Kidney epithelial cell (primary cell): ENCODE measurements at places on chromosomes 5 and 9. TPM values are rescaled to one million over a fixed set of nuclear protein-coding genes. Genes with fewer than 3 reads are reported as not detected.

- DNase-seq: no peak
These were observed 361.8 kb downstream of the ELAVL2 start for GRCh38 chr9:23464275-23464674.

GRCh38 chr9:4362281-4362680 lies 62.4 kb upstream of the GLIS3 start:
- DNase-seq: no peak

GRCh38 chr9:33446240-33446945 lies 1.0 kb downstream of the AQP3 start:
- no peak for DNase-seq

DNA sequence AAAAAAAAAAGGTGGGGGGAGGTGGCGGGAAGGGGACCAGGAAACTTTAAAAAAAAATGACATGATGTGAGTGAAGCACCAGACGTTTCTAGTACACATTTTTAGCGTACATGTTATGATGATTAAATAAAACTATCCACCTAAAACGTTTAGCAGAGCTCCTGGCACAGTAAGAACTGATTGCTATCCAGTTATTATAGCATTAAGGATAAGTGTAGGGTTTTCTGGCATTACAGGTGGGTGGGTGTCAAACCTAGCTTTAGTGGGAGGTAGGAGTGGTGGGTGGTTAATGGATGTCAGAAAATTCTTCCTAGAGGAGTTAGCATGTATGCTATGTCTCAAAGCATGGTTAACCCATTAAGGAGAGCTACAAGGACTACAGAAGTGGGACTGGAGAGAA lies 2329.5 kb downstream of the MAT2B start:
- no peak for DNase-seq

DNA sequence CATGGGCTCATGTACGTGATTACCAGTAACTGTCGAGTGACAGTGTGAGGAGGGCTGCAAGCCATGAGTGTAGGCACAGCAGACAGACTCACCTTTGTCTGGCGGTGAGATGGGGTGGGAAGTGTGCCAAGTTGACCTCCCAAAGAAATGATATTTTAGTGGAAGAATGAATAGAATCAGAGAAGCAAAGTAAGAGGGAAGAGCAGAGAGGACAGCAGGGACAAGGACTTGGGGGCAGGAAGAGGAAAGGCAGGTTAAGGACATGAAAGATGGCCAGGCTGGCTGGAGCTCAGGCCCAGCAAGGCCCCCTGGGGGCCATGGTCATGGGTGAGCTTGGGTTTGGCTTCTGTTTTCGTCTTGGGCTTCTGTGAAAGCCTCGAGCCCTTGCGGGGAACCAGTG lies 20.2 kb downstream of the TGFBI start:
- DNase-seq: no peak

- DNase-seq: no peak
These were observed 8.2 kb upstream of the TYRP1 start for GRCh38 chr9:12684974-12685373.

DNA sequence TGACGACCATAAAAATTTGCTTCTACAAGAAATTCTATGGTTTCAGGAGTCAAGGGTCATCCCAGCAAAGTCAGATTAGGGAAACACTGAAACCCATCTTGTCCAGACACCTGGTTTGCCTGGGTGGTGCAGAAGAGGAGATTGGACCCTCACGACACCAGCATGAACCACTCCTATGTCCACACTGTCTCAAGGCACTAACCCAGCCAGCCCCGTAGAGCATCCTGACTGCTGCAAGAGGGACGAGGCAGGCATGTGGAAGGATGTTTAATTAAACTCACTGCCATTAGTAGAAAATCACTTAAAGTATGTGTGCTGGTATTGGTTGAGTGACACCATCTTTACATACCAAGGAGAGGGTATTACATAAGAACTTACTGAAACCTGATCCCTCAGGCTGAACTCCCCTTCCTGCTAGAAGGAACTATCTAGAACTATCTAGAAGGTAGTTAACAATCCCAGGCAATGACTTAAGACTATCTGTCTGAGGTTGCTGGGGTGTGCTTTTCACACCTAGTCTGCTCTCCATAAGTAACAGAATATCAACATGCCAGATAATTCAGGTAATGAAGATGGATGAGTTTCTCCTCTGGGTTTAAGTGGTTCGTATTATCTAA lies 93.6 kb downstream of the SEMA6A start:
- DNase-seq: no peak

DNA sequence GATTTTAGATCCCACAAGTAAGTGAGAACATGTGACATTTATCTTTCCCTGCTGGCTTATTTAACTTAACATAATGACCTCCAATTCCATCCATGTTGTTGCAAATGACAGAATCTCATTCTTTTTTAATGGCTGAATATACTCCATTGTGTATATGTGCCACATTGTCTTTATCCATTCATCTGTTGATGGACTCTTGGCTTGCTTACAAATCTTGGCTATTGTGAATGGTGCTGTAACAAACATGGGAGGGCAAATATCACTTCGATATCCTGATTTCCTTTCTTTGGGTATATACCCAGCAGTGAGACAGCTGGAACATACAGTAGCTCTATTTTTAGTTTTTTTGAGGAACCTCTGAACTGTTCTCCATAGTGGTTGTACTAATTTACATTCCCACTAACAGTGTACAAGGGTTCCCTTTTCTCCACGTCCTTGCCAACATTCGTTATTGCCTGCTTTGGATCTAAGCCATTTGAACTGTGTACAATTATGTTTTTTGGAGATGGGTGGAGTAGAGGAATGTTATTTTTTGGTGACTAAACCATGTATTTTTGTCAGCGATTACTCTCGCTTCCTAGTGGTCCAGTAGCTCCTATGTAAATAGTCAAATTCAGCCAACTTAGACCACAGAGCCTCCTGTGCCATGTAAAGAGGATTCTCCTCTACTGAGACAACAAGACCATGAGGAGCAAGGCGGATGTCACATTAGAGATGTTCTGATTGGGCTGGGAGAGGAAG lies 60.6 kb downstream of the TNFSF15 start:
- DNase-seq: no peak

- no peak for DNase-seq
These were observed 31.0 kb upstream of the GZMA start for GRCh38 chr5:55071413-55071812.

DNA sequence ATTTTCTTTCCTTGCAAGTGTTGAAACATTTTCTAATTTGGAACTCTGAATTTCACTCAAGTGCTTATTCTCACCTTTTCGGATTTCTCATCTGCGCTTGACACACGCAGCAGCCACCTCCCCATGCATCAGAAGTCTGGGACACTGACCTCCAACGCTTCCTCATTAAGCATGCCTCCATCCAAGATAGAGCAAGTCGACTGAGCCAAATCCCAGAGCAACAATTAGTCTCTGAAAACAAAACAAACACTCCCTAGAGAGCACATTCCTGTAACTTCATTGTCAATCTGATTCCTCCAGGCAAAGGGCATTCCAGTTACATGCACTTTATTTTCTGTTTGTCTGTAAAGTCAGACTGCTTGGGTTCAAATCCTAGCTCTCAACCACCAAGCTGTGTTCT lies 5.7 kb downstream of the CD180 start:
- DNase-seq: no peak

DNA sequence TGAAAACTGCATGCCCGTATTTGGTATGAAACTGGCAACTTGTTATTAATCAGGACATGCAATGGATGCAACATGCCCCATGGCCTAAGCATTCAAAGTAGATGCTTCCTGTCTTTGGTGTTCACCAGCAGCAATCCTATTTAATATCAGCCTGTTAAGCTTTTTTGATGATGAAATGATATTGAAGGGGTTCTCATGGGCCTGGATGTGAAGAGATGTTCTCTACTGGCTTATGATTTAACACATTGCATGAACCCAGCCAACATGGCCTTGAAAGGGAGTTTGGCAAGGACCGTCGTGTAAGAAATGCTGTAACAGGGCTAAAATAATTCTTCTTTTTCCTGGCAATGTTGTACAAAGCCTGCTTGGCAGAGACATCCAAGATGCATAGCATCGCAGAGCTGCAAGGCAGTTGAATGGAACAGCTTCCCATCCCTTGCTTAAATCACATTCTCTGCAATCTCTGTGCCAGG lies 111.2 kb downstream of the SMARCA2 start:
- no peak for DNase-seq

GRCh38 chr5:95794070-95794516 lies 28.4 kb downstream of the GLRX start:
- no peak for DNase-seq

Gene OR13C2
- total RNA-seq: not detected in 2 replicates

Gene FOXD4
- 0.13 and 0.34 TPM in 2 replicates for total RNA-seq

Gene TUSC1
- total RNA-seq: 13.7 and 22.0 TPM in 2 replicates

Gene BHMT
- 0.14 and 0.88 TPM in 2 replicates for total RNA-seq

Gene ACSL6
- under 0.01 and 1.0 TPM in 2 replicates for total RNA-seq

Gene IL5
- total RNA-seq: not detected in 2 replicates

Gene MFAP3
- 47.2 and 51.0 TPM in 2 replicates for total RNA-seq

Gene TMEM161B
- total RNA-seq: 10.4 and 11.8 TPM in 2 replicates

Gene CCDC152
- 0.68 and 0.96 TPM in 2 replicates for total RNA-seq
